ENCODE measurements at places on chromosomes 6 and 20.

DNA sequence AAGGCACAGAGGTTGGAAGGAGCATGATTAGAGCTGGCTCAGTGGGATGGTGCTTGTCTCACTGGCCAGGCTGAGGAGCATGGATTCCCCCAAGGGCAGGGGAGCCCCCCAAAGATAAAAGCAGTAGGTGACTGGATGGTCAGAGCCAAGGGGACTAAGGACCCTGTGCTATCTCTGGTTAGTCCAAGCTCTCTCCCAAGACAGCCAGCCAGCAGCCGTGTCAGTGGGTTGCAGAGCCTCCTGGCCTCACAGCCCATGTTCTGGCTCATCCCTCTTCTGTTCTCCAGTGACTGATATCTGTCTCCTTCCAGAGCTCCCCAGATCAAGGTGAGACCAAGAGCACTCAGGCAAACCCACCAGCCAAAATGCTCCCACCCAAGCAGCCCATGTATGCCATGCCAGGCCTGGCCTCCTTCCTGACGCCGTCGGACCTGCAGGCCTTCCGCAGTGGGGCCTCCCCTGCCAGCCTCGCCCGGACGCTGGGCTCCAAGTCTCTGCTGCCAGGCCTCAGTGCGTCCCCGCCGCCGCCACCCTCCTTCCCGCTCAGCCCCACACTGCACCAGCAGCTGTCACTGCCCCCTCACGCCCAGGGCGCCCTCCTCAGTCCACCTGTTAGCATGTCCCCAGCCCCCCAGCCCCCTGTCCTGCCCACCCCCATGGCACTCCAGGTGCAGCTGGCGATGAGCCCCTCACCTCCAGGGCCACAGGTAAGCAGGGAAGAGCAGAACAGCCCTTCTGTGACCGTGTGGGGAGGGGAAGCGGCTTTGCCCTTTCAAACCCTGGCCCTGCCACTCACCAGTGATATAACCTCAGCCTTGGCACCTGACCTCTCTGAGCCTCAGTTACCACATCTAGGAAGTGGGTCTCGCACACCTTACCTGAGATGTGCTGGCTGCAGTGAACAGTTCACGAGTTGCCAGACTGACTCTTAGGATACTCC lies 121.3 kb downstream of the JPH2 start:
- no peak for DNase-seq
- no peak overlapping the region for H3K27ac ChIP-seq
- peaks cover 30% of the 10 kb centered on the region for H3K4me1 ChIP-seq
- no peaks in the 10 kb centered on the region for H3K36me3 ChIP-seq

DNA sequence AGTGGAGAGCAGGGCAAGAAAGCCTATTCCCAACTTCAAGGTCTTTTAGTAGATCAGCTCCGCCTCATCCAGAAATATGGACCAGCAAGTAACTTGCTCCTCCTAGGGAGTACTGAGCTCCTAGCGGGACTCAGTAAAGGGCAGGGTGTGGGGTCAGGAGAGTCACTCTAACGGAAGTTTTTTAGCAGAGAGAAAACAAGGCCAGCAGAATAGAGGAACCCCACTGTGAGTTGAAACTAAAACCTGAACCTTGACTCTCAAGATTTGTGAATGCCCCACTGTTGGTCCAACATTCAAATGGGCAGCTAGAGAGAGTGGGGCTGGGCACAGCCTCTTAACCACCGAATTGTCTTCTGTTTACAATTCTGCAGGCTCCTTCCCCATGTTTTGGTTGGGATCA lies 244.8 kb downstream of the FARS2 start:
- H3K27me3 ChIP-seq: no peaks in the 10 kb centered on the region
- no peaks in the 10 kb centered on the region for H3K36me3 ChIP-seq
- no peak overlapping the region for H3K4me3 ChIP-seq
- peaks cover 23% of the 10 kb centered on the region for H3K4me1 ChIP-seq
- no peak for DNase-seq
- peak overlapping the region; percentile 6 for H3K27ac ChIP-seq

DNA sequence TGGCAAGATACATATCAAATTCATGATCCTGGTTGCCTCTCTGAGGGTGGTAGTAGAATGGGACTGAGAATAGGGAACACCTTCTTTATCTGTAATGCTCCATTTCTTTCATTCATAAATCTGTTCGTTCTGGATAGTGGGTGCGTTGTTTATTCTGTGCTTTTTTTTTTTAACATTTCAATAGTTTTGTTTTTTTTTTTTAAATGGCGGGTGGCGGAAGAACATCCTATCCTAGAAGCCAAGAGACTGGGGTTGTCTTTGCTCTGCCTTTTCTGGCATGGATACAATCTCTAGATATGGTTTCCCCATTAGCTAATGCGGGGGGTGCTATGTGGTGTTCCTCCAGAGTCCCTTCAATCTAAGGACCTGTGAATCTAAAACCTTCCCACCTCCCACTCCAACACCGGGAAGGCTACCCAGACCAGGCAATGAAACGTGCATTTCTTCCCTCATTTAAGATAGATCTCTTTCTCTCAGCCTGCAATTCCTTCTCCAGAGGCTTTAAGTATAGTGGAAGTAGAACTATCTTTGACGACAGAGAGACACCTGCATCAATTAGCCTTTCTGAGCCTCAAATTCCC lies 883 bp upstream of the CCDC28A start:
- H3K27me3 ChIP-seq: no peaks in the 10 kb centered on the region
- peak overlapping the region; percentile 95 for H3K27ac ChIP-seq
- peak overlapping the region; percentile 94 for H3K4me3 ChIP-seq
- peaks cover 4% of the 10 kb centered on the region for H3K4me1 ChIP-seq

- H3K4me1 ChIP-seq: no peaks in the 10 kb centered on the region
- H3K4me3 ChIP-seq: no peak overlapping the region
- no peak for DNase-seq
- no peaks in the 10 kb centered on the region for H3K36me3 ChIP-seq
- no peaks in the 10 kb centered on the region for H3K27me3 ChIP-seq
Measured at GRCh38 chr6:102126488-102126887, 733.0 kb downstream of the GRIK2 start.

GRCh38 chr6:98215531-98215930 lies 618.8 kb upstream of the POU3F2 start:
- H3K4me1 ChIP-seq: no peaks in the 10 kb centered on the region
- no peaks in the 10 kb centered on the region for H3K36me3 ChIP-seq
- H3K27me3 ChIP-seq: no peaks in the 10 kb centered on the region
- H3K4me3 ChIP-seq: no peak overlapping the region

DNA sequence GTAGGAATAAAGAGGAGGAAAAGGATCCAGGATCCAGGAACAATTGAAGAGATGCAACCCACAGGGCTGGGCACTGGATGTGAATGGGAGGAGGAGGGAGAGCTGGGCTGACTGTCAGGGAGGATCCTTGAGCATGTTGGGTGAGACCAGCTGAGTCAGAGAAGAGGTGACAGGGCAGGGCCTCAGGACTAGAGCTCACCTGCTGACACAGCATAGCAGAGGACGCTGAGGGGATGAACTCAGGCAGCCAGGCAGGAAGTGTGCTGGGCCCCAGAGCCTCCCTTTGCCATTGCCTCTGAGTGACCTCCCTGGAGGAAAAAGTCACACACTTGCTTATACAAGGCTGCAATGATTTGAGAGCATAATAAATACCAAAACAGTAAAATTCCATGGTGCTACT lies 72.3 kb downstream of the ZNF133 start:
- H3K36me3 ChIP-seq: no peaks in the 10 kb centered on the region
- H3K4me3 ChIP-seq: no peak overlapping the region
- no peaks in the 10 kb centered on the region for H3K4me1 ChIP-seq
- no peaks in the 10 kb centered on the region for H3K27me3 ChIP-seq

GRCh38 chr6:12504325-12504966 lies 212.1 kb upstream of the PHACTR1 start:
- no peak overlapping the region for H3K4me3 ChIP-seq
- DNase-seq: peak; percentile 3
- H3K27me3 ChIP-seq: peaks cover 3% of the 10 kb centered on the region
- no peaks in the 10 kb centered on the region for H3K4me1 ChIP-seq

DNA sequence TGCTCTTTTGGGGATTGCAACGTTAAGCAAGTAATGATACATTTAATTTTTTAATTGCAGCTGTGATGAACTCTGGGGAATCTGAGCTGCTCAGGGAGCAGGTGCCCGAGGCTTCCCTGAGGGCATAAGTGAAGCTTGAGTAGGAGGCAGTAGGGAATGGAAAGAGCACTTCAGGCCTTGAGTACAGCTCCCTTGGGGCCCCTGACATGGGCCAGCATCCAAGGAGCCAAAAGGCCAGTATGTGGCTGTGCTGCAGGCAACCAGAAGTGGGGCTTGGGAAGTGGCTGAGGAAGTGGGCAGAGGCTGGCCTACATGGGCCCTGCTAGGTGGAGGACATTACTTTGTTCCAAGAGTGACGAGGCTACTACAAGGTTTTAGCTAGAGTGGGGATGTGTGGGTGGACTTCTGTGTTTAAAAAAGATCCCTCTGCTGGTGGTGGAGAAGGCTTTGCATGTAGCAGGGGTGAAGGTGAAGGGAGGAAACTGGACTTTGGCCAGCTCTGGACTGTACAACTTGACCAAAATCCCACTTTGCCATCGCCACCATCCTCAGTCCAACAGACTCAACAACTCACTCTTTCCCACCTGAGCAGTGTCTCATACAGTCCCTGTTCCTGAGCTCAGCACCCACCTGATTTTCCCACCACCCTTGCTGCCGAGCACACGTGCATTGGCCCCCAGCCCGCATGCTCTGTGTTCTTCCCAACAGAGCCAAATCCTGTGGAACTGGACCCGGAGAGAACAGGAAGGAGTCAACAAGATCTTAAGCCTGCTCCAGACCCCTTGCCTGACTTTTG lies 10.9 kb upstream of the ZNF831 start:
- H3K27ac ChIP-seq: no peak overlapping the region
- H3K27me3 ChIP-seq: no peaks in the 10 kb centered on the region
- H3K4me3 ChIP-seq: no peak overlapping the region
- DNase-seq: no peak

DNA sequence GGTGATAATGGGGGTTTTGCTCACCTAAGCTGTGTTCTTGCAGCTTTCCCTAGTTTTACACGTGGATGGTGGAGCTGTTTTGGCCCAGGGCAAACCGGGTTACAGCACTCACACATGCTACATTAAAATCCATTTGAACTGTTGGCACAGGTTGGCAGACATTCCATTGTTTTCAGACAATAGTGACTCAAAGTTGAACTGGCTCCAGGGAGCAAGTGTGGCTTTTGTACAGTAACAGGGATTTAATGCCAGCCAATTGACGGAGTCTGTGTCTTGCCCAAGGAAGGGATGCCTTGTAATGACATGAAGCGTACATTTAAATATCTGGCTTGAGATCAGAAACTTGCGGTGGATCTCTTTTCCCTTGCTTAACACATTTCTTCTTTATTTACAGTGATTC lies 183.1 kb downstream of the DTNBP1 start:
- H3K4me3 ChIP-seq: no peak overlapping the region
- no peaks in the 10 kb centered on the region for H3K27me3 ChIP-seq
- DNase-seq: no peak
- H3K27ac ChIP-seq: no peak overlapping the region
- peaks cover 4% of the 10 kb centered on the region for H3K4me1 ChIP-seq

GRCh38 chr6:7594579-7595125 lies 4.7 kb downstream of the SNRNP48 start:
- H3K4me1 ChIP-seq: peaks cover 8% of the 10 kb centered on the region
- H3K36me3 ChIP-seq: peaks cover 25% of the 10 kb centered on the region
- no peak for DNase-seq
- no peak overlapping the region for H3K4me3 ChIP-seq
- no peaks in the 10 kb centered on the region for H3K27me3 ChIP-seq

DNA sequence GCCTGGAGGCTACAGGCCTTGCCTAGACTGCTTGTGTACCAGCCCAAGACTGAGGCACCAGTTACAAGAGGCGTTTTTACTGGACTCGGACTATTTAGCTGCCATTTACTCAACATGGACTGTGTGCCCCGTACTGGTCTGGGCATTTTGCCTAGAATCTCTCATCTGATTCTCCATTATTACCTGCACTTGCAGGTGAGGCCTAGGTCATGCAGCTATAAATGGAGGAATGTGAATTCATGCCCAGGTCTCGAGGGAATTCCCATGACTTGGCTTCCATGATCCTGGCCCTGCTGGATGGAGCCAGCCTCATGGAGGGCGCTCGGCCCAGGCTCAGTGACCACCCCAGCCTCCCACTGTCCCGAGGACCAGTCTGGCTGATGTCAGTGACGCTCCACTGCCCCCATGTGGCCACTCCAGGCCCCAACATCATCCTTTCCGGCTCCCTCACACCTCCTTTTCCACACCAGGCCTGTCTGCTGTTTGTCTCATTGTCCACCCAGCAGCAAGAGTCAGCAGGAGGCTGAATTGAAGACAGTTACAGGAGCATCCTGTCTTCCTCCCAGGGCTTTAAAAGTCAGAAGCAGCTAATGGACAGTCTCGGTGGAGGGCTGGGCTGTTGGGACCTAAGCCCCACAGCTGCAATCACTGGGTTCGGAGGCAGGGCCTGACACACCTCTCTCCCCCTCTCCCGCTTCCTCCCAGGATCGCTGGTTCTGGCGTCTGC lies 8.7 kb downstream of the MMP24OS start:
- no peaks in the 10 kb centered on the region for H3K4me1 ChIP-seq
- DNase-seq: peak; percentile 73
- no peak overlapping the region for H3K4me3 ChIP-seq
- no peak overlapping the region for H3K27ac ChIP-seq
- no peaks in the 10 kb centered on the region for H3K27me3 ChIP-seq
- H3K36me3 ChIP-seq: peaks cover 35% of the 10 kb centered on the region

DNA sequence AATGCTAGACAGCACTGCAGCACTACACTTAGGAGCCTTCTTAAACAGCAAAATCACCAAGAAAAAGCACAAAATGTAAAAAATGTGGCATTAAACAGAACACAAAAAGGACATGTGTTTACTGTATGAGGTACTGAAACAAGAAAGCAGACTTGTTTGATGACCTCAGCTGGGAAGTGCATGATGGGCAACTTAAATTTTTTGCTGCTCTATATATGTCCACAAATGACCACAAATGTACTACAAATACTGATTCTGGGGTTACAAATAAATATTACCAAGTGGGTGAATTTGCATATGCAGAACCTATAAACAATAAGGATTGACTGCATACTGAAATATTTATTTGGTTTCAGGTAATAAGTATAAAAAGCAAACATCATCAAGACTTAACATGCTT lies 13.1 kb downstream of the RAB23 start:
- no peaks in the 10 kb centered on the region for H3K27me3 ChIP-seq
- no peak overlapping the region for H3K27ac ChIP-seq
- H3K36me3 ChIP-seq: no peaks in the 10 kb centered on the region
- H3K4me3 ChIP-seq: no peak overlapping the region
- H3K4me1 ChIP-seq: no peaks in the 10 kb centered on the region
- no peak for DNase-seq

- H3K4me1 ChIP-seq: no peaks in the 10 kb centered on the region
- no peak overlapping the region for H3K4me3 ChIP-seq
- DNase-seq: no peak
- no peaks in the 10 kb centered on the region for H3K36me3 ChIP-seq
- no peaks in the 10 kb centered on the region for H3K27me3 ChIP-seq
Measured at GRCh38 chr6:54913211-54913610, 66.6 kb downstream of the FAM83B start.

GRCh38 chr6:75550544-75551167 lies 51.0 kb upstream of the SENP6 start:
- no peak overlapping the region for H3K27ac ChIP-seq
- H3K36me3 ChIP-seq: no peaks in the 10 kb centered on the region
- DNase-seq: no peak
- H3K4me1 ChIP-seq: no peaks in the 10 kb centered on the region

- H3K4me1 ChIP-seq: no peaks in the 10 kb centered on the region
- DNase-seq: no peak
- no peaks in the 10 kb centered on the region for H3K27me3 ChIP-seq
- no peak overlapping the region for H3K27ac ChIP-seq
- H3K4me3 ChIP-seq: no peak overlapping the region
Measured at GRCh38 chr6:120290964-120291363, 941.4 kb upstream of the MAN1A1 start.
